ENCODE measurements at places on chromosomes 7 and 10. TPM values are rescaled to one million over a fixed set of nuclear protein-coding genes. Genes with fewer than 3 reads are reported as not detected.

Gene GATA3
- total RNA-seq = not detected

Gene TIAL1
- 70.0 TPM for total RNA-seq

Gene ITPRID1
- total RNA-seq = not detected

Gene CPA5
- not detected for total RNA-seq

Gene PTPRN2
- under 0.01 TPM for total RNA-seq

Gene ANKRD22
- total RNA-seq = not detected

Gene HOXA9
- total RNA-seq = 8.6 TPM

Gene DPYSL4
- 6.3 TPM for total RNA-seq

Gene HTR5A
- total RNA-seq = not detected

Gene BHLHA15
- total RNA-seq = 1.3 TPM

Gene NXPH1
- total RNA-seq = not detected

Gene PTF1A
- not detected for total RNA-seq

Gene IGF2BP3
- 53.6 TPM for total RNA-seq

Gene PCLO
- total RNA-seq = 0.59 TPM

Gene EPHA1
- not detected for total RNA-seq

Gene PMS2
- total RNA-seq = 20.8 TPM

Gene DNAJC12
- 5.1 TPM for total RNA-seq

Gene HPS1
- total RNA-seq = 29.3 TPM

Gene ZDHHC4
- 52.9 TPM for total RNA-seq

Gene THSD7A
- 0.30 TPM for total RNA-seq

Gene STRIP2
- total RNA-seq = 3.3 TPM

Gene IL6
- total RNA-seq = 23.2 TPM

Gene ACTL6B
- total RNA-seq = not detected

Gene SGCE
- 40.4 TPM for total RNA-seq

Gene NKX1-2
- not detected for total RNA-seq

Gene GRM8
- total RNA-seq = not detected

Gene LRRC18
- total RNA-seq = not detected

Gene CLDN4
- 0.89 TPM for total RNA-seq

Gene KCNMA1
- 107 TPM for total RNA-seq

Gene DGKI
- total RNA-seq = 15.5 TPM

All from smooth muscle cell of the umbilical artery (primary cell).